Urothelium cell line (cell line): ENCODE measurements at places on chromosomes 2 and 18.

DNA sequence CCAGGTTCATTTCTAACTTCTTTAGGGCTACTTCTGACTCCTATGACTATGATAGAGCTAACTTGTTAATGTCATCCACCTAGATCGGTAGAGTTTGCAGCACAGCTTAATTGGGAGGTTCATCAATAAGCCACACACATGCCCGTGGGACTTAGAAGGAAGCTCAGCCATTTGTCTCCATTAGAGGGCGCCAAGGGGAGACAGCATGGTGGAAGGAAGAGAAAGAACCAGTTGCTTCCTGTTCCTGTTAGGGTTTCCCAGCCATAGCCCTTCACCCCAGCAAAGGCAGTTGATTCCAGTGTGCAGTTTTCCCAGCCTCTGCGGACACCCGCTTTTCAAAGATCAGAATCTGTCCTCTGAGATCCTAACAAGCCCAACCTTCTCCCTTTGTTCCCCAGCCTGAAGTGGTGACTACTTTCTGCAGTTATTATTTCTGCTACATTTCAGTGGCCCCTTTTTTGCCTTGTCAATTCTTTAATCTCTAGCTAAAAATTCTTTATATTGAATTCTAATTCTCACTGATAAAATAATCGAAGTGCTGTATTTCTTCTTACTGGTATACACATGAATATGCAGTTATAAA is 30.3 kb downstream of the MAIP1 start:
- DNase-seq = peak; percentile 71

DNA sequence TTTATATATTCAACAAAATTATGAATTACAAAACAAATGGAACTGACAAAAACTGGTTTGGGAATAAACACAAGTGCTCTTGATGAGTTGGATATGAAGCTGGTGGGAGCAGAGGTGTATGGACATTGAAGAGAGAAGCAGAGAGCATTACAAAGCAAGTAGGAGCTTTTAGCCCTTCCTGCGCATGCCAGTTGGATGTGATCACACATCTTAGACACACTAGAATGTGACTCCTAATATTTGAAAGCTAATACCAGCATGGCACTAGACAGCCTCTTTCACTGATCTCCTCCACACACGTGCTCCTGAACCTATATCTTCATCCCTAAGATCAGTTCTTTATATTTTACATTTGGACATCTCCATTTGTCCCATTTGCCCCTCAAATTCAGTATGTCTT is 298.1 kb downstream of the MTX2 start:
- DNase-seq = no peak

DNA sequence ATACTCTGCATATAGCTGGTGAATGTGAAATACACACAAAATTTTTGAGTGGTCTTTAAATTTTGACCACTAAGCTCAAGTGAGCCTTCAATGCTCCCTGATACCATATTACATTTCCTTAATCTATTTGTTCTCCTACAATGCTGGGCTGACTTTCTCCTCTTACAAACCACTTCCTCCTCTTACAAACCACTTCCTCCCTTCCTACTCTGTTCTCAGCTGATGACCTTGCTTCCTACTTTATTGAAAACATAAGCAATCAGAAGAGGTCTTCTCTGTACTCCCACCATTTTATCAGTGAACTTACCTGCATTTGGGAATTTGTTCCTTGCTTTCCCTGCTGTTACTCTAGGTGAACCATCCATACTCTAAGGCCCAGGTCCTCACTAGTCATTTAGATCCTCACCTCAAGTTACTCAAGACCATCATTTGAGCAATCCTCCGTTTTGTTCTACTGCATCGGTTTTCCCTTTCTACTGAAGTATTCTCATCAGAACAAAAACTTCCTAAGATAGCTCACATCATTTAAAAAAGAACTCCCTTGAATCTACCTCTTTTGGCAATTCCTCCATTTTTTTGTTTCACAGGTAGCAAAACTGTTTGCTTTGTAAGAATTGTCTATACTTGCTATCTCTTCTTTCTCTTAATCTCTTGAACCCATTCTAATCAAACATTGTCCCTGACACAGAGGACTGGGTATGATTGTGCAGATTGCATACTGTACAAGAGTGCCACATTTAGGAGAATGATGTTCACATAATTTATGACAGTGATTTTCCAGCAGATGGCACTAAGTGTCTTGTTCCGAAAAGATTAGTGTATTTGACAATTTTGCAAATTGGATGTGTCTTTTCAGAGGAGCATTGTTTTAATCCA is 96.5 kb downstream of the EPB41L5 start:
- peak; percentile 38 for DNase-seq

DNA sequence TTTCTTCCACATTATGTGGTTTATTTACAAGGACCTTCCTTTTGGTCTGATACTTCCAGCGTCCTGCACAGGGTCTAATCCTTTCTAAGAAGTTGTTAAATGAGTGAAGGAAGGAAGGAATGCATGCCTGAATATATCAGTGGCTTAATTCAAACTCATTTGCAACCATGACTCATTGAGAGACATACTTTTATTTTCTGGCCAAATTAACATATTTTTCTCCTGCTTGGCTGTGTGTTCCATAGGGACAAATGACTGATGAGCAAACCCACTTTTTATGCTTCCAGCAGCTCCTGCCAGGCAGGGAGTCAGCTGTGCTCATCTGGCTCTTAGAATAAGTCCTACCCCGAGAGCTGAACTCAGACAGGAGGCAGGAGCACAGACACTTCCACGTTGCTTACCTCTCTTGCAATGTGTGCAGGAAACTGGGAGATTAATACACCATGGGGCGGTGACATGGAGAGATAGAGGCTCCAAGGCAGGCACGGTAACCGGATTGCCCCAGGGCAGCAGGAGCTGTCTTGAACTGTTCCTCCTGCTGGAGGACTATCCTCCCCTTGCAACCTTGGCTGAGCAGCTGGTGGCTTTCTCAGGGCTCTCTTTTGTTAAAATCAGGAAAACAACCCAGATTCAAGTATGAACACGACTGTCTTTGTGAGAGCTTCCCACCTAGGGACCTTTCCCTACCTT is 667.5 kb upstream of the HS6ST1 start:
- DNase-seq = no peak

DNA sequence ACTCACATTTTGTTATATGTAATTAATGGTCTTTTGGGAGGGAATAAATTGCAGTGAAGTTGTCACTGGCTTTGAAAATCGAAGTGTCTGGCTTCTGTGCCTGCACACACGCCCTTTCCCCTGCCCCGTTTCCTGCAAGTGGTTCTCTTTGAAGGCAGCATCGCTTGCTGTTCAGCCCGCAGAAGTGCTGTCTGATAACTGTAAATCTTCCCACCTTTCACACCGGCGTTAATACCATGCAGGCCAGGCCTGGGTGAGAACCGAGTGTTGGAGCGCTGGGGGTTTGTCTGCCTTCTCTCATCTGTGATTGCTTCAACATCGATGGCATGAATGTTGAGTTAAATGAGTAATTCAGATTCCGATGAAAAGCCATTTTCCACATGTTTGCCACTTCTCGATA is 37.9 kb upstream of the RPL31 start:
- no peak for DNase-seq

DNA sequence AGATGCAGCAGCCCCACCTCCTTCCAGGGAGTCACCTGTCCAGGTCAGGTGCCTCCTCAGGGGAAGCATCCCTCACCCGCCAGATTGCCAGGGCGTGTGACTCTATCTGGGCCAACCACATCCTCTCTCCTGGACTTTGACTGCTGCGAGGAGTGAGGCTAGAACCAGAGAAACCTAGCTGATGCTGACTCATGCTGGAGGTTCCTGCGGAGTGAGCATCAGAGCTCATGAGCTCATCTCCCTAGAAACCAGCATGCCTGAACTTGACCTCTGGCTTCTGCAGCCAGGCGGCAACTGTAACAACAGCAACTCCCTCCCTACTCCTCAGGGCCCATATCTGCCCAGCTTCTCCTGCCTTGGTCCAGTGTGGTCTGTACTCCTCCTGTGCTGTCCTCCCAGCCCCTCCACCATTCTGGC is 28.3 kb upstream of the NT5DC4 start:
- peak; percentile 98 for DNase-seq

DNA sequence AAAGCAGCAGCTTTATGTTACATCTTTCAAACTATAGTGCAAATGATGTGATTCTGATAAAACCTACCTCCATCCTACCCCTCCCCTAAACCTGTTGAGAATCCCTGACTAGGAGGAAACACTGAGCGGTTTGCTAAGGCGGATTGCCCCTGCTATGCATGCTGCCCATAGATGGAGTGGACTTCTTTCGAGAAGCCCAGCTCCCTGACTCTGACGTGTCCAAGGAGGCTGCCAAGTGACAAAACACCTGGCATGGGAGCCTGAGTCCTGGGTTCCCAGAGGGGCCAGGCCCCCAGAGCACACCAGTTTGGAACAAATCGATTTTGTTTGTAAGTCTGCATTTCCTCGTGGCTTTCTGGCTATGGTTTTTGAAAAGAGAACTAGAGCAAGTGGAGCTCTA is 1.4 kb upstream of the UXS1 start:
- no peak for DNase-seq

- no peak for DNase-seq
Measured at GRCh38 chr2:66897181-66897580, 462.3 kb downstream of the MEIS1 start.

DNA sequence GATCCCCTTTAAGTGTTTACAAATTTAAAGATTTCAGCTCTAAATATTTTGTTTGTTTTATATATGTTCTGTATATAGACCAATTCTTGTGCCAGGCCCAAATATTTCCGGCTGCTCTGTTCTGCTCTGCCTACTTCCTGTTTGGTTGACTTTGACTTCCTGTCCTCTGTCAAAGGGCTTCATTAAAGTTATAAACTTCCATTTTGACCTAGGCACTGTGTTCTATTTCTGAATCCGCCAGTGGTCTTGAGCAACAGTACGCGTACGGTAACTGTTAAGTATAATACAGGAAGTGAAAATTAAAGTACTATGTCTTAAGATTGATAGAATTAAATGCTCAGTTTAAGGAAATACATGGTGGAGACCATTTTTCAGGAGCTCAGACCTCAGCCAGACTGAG is 13.5 kb upstream of the REL start:
- no peak for DNase-seq

DNA sequence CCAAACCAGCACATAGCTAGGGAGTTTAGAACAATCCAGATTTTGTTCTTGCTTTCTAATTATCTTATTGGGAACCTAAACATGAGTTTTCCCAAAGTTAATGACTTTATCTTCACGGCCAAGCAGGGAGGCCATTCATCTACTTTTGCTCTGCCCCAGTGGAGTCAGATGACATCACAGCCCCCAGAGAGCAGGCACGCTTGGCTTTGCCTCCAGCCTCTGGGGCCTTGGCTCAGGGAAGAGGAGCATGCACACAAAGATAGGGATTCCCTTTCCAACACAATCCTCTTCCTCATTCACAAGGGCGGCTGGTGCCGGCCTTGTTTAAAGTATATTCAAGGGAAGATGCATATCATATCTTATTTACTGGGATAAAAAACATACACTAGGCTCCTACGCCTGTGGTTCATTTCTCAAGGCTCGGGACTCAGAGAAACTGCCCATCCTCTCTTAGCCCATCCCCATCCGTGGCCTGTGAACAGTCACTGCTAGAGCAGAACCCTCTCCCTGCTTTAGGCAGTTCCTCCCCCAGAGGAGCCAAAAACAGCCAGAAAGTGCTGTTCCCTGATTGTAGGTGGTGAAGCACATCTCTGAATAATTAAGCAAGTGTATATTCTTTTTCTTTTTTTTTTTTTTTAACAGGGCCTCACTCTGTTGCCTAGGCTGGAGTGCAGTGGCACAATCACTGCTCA is 21.2 kb downstream of the TGFA start:
- DNase-seq = no peak

- no peak for DNase-seq
Measured at GRCh38 chr2:23691106-23691470, 235.8 kb downstream of the ATAD2B start.

- DNase-seq = no peak
Measured at GRCh38 chr2:20357638-20358389, 7.2 kb upstream of the PUM2 start.

DNA sequence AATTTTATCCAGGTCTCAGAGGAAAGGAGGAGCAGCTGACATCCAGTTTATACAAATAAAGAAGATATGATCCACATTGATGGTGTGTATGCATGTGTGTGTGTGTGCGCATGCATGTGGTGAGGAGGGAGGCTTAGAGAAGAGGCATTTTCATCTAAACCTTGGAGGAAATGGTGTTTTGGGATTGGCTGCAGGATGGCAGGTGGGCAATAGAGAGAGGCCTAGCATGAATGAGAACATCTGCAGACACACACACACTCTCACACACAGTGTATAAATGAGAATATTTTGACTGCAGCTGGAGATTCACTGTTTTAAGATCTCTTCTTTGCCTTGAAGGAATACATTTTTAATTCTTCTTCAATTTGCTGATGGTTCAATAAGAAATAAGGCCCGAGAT is 61.7 kb upstream of the TMEM17 start:
- DNase-seq = no peak

DNA sequence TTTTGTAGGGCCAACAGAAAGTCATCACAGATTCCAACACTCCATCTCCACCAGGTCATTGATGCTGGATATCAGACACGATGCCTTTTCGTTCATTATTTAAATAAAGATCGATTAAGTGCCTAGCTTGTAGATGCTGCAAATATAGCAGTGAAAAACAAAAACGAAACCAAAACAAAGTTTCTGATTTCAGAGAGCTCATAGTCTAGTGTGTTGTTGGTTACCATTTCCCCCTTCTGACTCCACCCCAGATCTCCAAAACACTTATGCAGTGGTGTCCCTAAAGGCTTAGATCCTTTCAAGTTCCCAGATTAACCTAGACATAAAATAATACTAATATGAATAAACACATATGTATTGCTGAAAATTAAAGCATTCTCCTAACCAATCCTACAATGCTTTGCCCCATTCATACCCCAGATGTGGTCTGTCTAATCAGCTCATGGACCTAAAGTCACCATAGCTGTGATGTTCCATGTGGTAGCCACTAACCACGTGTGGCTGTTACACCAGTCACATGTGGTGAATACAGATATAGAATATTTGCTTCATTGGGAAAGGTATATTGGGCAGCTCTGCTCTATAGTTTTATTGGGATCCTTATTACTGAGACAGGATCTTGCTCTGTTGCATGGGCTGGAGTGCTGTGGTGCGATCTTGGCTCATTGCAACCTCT is 787.2 kb downstream of the TDRD15 start:
- no peak for DNase-seq

DNA sequence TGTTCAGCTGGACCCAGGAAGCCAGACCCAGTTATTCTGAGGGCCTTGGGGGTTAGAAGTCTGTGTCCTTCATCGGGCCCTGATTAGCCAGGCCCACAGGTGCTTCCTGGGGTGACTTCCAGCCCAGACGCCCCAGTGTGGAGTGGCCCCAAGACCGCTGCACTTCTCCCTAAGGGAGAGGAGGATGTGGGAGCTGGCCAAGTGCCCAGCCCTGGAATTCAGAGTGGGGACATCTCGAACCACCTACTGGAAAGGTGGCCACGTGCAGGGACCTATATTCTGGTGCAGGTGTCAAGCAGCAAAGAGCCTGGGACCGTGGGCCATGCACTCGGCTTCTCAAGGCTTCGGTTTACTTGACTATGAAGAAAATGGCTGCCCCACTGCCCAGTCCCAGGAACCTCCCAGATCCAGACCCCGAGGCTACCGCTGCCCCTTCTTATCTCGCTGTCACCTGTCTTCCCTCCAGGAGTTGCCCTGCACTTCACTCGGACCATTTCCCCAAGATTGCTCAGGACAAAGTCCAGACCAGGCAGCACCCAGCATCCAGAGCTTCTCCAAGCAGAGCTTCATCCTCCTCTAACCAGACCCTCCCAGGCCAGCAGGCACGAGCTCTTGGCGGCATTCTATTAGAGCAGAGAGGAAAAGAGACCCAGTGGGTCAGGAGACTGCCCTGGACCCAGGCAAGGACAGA is 142.8 kb upstream of the ID2 start:
- no peak for DNase-seq

GRCh38 chr2:133855526-133855925 is 287.3 kb upstream of the NCKAP5 start:
- DNase-seq = no peak
